ENCODE measurements at places on chromosomes 3 and 15.

DNA sequence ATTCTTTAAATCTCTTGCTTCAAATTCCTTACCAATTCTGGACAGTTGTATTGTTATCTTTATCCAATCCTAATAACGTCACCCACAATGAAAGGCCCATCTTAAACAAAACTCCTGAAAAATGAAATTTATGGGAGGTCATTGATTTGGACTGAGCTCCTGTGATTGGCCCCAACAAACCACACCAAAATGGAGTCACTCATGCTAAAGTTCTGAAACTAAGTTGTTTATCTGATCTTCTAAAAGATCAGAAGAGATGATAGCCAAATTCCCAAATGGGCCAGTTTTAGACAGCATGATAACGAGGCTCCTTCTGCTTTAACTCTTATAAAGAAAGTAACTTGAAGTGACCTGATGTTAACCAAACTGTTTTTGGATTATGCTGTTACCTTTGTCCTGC is 39.7 kb upstream of the GPD1L start:
- DNase-seq, result no peak

DNA sequence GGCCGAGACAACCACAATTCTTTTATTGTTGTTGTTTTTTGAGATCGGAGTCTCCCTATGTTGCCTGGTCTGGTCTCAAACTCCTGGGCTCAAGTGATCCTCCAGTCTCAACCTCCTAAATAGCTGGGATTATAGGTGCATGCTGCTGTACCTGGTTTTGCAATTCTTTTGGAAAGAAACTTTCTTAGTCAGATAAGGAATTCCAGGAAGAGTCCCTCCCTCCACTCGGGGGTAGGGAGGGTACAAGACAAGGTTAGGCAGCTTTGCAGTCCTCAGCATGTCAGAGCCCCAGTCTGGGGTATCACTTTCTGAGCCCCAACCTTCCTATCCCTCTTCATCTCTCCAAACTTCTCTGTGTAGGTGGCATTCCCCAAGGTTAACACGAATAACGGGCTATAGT is 33.8 kb upstream of the FURIN start:
- no peak for DNase-seq

DNA sequence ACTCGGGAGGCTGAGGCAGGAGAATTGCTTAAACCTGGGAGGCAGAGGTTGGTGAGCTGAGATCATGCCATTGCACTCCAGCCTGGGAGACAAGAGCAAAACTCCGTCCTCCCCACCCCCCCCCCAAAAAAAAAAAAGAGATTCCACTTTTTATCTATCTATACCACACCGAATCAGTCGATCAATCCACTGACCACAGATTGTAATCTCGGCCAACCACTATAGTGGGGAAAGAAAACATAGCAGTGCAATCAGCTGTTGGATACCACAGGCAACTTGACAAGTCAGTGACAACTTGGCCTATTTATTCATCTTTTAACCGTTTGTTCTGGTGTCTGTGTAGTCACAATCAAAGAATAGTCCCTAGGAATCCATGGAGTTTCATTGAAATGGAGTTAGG is 299.2 kb downstream of the FHIT start:
- DNase-seq, result no peak

DNA sequence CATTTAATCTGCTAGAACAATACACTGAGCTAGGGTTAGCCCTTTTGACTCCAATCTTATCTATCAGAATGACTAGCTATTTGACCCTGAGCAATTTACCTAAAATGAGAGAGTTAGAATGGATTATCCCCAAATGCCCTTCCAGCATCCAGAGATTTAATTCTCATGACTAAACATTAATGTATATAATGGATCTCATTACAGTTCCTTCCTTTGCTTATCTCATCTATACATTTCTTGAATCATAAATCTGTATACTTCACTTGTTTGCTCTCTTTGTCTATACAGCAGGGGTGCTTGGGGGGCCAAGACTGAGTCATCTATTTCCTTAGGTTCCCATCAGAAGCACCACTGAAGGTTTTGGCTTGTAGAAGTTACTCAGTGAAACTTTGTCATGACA is 565.8 kb downstream of the IGSF11 start:
- DNase-seq, result no peak

- no peak for DNase-seq
Measured at GRCh38 chr3:144369129-144369879, 397.7 kb downstream of the DIPK2A start.
